GM13977 (cell line): ENCODE measurements at places on chromosomes 13 and 19.

GRCh38 chr19:42455621-42456081 lies 12.9 kb upstream of the CXCL17 start:
- no peak for DNase-seq

DNA sequence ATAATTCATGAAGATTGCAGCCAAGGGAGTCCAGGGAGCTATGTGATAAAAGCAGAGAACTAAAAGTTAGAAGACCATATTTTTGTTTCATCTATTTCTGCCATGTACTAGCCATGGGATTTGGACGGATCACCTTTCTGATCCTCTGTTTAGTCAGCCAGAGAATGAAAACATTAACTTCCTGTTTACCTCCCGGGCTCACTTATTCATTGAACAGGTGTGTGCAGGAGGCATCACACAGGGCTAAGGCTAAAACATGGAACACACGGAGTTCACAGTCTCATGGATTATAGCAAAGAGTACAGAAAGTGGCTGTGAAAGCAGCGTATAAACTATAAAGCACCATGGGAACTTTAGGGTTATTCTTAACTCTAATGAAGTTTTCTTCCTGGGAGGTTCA lies 96.8 kb downstream of the GPR12 start:
- no peak for DNase-seq

GRCh38 chr13:111668451-111668850 lies 348.0 kb downstream of the TEX29 start:
- no peak for DNase-seq

GRCh38 chr19:58556622-58557220 lies 1.7 kb downstream of the UBE2M start:
- DNase-seq, result no peak

DNA sequence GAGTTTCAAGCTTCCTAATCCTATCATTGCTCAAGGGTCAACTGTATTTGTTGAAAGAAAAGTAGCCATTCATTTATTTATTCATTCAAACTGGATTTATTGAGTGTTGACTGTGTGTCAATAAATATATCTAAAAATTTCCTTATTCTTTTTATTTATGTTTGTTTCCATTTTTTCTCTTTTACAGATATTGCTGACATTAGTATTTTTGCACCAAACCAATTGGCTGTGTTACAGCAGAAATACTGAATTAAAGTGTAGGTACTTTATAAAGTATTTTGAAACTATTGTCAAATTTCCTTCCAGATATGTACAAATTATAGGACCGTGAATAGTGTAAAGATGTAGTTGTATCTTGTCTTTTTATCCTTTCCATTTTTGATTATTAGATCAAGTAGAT lies 692.0 kb upstream of the SLC10A2 start:
- DNase-seq, result no peak

- no peak for DNase-seq
Measured at GRCh38 chr19:36547001-36547732, 19.1 kb upstream of the ZNF260 start.

DNA sequence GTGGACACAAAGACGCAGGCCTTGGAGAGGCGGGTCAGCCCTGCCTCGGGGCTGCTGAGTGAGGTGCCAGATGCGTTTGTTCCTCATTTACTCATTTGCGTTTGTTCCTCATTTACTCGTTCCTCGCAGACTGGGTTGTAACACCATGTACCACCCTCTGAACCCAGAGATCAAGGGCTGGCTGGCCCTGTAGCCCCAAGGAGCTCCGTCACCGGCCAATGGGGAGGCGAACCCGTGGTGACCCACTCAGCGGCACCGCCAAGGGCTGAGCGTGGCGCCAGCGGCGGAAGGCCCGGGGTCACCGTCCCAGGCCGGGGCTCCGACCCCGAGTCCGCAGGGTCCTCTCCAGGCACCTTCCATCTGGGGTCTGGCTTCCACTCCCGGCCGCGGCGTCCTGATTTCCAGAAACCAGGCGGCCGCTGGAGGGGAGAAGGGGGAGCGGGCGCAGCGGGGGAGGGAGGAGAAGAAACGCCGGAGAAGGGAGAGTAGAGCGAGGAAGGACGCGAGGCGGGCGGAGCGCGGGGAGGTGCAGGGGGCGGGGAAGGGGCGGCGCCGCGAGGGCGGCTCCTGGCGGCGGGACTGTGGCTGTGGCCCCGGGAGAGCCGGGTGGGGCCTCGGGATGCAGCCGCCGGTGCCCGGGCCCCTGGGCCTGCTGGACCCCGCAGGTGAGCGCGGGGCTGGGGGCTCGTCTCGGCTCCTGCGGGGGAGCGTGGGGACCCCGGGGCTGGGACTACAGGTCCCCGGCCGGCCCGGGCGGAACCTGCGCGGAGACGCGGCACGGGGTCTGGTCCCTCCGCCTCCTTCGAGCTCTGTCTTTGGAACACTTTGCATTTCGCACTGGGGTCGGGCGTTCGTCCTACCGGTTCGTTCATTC lies at the start of gene TMEM255B:
TSS of gene TMEM255B (plus strand) at position 576 of the 874 bp plus-strand sequence. CDS start at position 620, 44 bp downstream.
- peak; percentile 93 for DNase-seq

GRCh38 chr19:1744822-1745563 lies 8.3 kb upstream of the ONECUT3 start:
- DNase-seq, result no peak

DNA sequence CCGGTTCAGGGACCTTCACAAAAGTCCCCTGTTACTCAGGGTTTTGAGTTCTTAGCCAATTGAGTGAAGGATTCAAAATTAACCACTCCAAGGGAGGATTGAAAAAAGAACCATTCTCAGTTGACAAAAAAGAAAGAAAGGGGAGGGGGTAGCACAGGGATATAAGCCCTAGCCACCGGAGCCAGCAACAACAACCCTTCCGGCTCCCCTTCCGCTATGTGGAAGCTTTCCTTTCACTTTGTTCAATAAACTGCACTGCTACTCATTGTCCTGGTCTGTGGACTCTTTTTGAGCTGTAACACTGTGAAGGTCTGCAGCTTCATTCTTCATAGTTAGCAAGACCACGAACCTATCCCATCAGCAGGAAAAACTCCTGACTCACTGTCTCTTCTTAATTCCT lies 1488.1 kb upstream of the PRR20A start:
- no peak for DNase-seq

- DNase-seq, result no peak
Measured at GRCh38 chr13:79880818-79881217, 399.9 kb downstream of the NDFIP2 start.

DNA sequence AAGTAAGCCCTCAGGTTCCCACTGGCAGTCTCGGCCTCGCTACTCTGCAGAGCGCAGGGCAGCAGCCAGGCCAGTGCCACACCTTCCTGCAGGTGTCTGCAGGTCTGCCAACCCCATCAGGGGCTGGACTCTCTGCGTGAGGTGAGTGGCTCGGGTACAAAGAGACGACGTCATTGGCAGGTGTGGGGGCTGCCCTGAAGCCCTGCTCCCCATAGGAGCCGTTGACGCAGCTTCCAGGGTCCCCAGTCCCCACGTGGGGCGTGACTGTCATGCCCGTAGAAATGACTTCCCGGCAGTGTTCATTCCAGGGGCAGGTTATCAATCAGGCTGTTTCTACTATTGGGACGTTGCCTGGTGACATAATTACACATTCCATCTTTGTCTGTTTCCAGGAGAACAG lies 15.3 kb upstream of the GJB6 start:
- DNase-seq, result no peak

- DNase-seq, result no peak
Measured at GRCh38 chr19:53927739-53928138, 18.7 kb downstream of the CACNG7 start.

- no peak for DNase-seq
Measured at GRCh38 chr13:29473166-29473565, 122.3 kb downstream of the SLC7A1 start.

GRCh38 chr19:8257052-8257443 lies 47.9 kb downstream of the CERS4 start:
- DNase-seq, result no peak

DNA sequence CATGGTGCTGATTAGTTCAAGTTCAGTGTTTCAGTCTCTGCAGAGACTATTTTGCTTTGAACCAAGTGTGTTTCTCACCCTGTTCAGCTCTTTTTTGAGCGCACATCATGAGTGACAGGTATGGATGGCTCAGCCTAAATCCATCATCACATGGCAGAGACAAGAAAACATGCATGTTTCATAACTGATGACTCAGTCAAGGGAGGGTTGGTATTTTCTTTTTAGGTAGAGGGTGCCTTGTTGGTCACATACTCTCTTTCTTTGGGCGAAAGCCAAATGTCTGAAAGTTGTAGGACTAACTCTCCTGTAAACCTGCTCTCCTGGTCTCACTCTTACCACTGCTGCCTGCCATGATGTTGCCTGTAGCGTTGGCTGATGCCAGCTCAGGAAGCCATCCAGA lies 48.1 kb upstream of the RAP2A start:
- DNase-seq, result no peak

- DNase-seq, result no peak
Measured at GRCh38 chr19:3253270-3253669, 28.8 kb downstream of the CELF5 start.

DNA sequence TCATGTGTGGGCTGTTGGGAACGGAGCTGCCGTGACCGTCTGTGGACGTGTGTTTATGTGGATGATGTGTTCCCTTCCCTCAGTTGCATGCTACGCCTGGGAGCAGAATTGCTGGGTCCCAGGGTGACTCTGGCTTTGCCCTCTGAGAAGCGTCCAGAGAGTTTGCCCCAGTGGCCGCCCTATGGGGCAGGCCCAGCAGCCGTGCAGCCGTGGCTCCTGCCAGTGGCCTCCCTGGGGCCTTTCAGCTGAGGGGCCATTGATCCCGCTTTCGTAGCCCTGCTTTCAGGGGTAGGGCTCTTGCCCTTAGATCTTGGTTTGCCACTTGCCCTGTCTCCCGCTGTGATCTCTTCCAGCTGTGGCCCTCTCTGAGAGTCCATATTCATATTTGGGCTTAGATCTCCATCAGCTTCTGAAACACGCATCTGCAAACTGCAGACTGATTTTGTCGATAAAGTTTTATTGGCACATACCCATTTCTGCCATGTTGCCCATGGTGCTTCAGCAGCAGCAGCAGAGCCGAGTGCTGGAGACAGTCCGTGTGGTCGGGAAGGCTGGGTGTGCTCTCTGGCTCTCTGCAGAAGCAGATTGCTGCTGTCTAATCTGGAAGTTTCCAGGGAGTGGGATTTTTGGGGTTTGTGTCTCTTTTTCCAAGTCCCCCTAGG lies 17.6 kb downstream of the GNA11 start:
- DNase-seq, result no peak

DNA sequence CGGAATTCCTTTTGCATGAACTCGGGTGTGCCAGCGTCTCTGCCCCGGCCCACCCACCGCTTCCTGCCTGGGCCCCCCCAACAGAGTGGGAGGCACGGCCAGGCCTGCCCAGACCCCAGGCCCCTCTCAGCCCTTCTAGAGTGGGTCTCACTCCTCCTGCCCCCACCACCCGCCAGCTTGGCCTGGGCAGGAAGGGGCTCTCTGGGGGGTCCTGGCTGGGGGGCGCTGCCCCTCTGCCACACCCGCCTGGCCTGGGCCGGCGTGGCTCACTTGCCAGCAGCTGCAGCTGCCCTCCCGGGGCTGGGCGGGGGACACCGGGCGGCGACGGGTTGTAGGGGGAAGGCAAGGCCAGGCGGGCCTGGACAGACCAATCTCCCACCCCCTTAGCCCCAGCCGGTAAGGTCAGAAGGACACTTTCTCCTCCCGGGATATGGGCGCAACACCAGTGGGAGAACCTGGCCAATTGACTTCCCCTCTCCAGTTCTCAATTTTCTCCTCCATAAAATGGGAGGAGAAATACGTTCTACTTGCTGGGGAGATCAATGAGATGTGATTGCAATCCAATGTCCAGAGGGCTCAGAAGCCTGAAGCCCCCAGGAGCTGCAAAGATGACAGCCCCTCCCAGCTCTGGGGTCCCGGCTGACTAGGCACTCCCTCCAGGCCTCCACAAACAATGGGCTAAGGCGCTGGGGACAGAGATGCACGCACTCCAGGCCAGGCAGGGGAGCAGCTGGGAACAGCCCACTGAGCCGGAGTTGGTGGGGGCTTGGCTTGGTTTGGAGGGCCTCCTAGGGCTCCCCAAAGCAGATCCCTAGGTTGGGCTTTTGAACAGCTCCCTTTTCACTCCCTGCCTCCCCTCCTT lies 2.4 kb downstream of the CRLF1 start:
- no peak for DNase-seq

- no peak for DNase-seq
Measured at GRCh38 chr19:48392860-48393558, 459 bp upstream of the GRIN2D start.

DNA sequence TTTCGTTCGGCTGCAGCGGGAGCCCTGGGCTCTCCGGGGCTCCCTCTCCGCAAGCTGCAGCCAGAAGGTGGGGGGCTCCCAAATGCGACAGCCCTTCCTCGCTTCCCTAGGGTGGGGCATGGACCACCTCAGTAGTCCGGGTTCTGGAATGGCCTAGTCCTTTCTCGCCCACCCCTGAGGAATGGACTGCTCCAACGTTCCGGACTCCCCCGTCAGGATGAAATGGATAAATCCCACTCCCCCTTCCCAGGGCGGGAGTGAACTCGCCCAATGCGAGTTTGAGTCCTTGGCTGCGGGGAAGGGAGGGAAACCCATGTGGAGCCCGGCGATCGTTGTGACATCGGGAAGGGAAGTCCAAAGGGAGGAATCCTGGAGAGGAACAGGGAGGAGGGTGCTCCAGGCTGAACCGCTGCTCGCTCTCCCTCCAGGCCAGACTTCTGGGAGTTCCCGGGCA lies 5.5 kb downstream of the HRC start:
- no peak for DNase-seq

DNA sequence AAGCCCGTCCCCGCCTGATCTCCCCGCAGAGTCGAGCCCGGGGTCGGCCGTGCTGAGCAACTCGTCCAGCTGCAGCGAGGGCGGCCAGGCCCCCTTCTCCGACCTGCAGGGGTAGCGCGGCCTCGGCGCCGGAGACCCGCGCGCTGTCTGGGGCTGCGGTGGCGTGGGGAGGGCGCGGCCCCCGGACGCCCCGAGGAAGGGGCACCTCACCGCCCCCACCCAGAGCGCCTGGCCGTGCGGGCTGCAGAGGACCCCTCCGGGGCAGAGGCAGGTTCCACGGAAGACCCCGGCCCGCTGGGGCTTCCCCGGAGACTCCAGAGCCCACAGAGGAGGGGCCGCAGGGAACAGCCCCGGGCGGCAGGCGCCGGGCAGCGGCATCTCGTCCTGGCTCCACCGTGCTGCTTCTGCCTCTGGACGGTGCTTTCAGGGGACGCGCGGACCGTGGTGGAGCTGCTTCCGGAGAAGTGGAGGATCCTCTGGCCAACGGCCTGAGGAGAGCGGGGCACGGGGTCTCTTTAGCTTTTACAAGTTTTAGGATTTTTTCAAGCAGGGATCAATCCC lies 8.8 kb upstream of the F7 start:
- no peak for DNase-seq

DNA sequence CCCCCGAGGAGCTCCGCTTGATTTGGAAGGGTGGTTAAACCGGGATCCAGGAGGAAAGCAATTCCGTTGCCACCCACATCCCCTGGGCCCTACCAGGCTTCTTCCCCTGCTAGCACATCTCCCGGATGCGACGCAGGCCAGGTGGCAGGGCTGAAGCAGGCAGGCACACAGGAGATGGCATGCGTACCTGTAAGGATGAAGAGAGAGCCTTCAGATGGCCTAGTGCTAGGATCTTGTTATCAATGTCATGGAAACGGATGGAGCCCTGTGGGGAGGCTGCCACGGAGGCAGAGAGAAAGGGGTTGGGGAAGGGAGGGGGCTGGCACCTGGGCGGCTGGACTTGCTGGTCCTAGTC lies 8.5 kb upstream of the SOX1 start:
- DNase-seq, result no peak
